PC-3 (cell line): ENCODE measurements at places on chromosomes 3 and 15. TPM values are rescaled to one million over a fixed set of nuclear protein-coding genes. Genes with fewer than 3 reads are reported as not detected.

DNA sequence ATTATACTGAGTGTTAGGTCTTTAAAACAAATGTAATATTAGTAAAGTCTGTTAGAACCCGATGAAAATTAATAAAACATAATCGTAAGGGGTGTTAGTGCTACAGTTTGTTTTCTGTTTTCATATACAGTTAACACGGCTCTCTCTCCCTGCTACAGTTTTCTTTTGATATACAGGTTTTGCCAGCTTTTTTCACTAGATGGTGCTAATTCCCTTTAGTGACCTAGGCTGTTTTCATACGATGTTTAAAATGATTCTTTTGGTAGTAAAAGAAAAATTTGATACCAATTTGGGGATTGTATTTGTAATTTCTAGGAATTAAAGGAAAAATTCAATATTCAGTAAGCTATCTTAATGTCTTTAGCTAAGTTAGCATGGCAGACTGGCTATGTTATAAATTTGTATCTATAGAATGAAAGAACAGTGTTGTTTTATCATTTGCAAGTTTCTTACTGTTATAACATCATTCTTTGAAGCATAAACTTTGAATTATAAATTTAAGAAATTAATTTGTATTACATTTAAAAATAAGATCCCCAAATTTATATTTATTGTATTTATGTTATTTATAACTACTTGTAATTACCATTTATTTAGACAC is 11.5 kb downstream of the APH1B start:
- peak; percentile 69 for DNase-seq

DNA sequence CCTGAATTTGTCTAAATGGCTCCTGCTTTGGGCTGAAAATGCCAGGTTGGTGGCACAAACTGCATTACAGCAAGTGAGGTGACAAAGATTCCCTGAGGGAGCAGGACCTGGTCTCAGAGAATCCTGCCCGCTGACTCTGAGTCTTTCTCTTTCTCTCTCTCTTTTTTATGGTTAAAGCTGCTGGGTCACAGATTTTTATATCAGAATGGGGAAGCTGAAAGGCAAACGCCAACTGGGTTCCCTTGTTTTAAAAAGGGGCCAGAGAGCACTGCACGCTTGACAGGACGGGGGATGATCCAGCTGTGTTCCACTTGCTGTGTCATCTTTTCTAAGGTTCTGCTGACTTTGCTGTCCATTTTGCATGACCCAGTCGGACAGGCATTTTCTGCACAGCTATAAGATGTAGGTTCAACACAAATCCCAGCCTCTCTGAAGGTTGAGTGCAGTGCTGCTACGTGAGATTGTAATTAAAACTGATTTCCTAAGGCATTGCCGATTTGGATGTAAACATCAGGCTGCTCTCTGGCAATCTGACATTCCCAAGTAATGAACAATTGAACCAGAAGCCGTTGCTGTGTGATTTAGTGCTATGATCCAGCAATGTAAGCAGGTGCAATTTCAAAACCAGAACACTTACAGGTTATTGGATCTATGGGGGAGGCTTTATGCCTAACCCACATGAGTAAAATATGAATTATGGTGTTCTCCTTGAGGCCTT is 25.8 kb downstream of the ARHGEF3 start:
- DNase-seq = no peak

- no peak for DNase-seq
These were observed 64.6 kb upstream of the P2RY1 start for GRCh38 chr3:152770296-152770695.

GRCh38 chr15:73030122-73030679 is 22.1 kb upstream of the NEO1 start:
- no peak for DNase-seq

DNA sequence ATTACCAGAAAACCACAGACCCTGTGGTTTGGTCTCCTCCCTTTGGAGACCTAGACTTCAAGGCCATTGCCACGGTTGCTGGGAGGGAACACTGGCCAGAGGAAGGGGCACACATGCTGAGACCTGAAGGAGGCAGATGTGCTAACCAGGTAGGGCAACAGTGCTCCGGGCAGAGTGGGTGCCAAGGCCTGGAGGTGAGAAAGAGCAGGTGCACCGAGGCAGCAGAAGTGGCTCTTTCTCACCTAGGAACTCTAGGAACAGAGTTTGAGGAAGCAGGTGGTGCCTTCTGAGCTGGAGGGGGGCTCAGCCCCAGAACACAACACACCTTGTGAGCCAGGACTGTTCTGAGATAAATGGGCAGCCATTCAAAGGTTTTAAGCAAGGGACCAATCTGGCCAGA is 106.1 kb downstream of the MEGF11 start:
- DNase-seq = no peak

GRCh38 chr3:63727233-63727632 is 74.8 kb downstream of the SNTN start:
- DNase-seq = no peak

DNA sequence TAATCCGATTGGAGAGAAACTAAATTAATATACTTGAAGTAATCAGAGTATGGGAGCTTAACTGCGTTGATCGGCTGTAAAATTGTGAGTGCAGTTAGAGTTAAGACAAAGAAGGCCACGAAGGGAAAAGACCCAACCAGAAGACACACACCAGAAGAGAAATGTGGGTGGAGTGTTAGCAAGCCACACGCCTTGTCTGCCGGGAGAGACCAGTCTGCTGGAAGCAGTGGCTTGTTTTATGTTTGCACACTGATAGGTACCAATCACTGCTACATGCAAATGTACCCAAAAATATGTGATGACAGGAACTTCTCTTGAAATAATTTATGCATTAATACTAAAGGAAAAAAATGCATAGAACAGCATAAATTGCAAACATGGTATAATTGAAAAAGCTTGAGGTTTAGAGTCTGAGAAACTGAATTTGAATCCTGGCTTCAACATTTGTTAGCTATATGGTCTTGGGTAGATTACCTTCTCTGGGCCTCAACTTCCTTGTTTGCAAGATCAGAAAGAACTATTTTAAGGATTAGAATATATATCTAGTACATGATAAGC is 23.1 kb downstream of the EEFSEC start:
- no peak for DNase-seq

DNA sequence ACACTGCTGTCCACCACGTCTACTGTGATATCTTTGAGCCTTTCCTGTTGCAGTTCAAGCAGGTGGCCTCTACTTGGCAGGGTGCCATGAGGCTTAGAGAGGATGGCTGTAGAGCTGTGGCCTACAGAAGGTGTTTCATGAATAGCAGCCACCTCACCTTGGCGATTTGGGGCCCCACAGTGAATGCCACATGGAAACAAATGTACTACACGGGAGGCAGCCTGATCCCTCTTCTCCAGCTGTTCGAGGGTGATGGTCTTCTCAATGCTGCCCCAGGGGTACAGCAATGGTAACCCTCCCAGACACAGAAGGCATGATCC is 70.7 kb downstream of the FAM43A start:
- no peak for DNase-seq

DNA sequence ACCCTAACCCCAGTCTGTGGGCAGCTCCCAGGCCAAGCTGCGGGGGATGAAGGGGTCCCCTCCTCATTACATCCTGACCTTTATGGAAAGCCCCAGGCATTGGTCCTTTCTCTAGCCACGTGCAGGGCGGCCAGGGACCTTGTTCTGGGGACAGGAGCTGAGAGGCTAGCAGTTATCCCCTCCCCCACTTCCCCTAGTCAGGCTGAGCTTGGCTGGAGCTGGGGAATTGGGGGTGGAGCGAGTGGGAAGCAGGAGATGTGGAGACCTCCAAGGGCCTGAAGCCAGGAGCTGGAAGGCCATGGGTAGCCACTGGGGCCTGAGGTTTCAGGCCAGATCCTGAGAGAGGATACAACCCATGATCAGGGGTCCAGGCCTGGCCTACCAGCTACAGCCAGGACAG is 45.8 kb downstream of the DNAH1 start:
- DNase-seq = no peak

DNA sequence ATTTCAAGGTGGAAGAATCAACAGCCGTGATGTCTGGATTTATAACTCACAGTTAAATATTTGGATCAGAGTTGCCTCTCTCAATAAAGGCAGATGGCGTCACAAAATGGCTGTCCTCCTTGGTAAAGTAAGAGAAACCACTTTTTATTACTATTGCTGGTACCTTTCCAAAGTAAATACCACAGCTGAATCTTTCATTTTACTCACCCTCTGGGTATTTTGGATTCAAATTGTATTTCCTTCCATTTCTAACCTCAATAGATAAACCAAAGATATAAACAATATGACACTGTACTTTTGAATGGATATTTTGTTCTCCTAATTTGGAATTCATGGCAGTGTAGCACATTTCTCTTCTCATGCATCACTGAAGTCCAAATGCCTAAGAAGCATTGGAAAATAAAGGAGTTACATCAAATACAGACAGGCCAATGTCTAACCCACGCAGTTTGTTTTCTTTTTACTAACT is 29.5 kb downstream of the KLHL24 start:
- peak; percentile 97 for DNase-seq

GRCh38 chr3:127120851-127121647 is 71.9 kb upstream of the PRR23E start:
- no peak for DNase-seq

- DNase-seq = peak; percentile 33
These were observed 71.1 kb upstream of the XCR1 start for GRCh38 chr3:46098319-46098761.

DNA sequence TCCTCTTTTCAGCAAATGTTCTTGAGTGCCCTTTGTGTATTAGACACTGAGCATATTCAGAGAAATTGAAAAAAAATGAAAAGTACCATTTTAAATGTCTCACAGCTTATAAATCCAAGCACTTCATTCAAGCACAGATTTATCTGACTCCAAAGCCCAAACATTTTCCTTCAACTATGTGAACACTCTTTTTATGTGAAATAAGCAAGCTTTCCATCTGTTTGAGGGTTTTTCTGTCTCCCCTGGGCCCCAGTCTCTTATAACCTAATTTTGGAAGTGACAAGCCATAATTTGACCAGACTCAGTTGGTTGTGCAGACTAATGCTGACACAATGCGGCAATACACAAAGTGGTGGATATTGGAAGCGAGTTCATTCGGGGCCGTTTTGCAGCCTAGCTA is 170.3 kb downstream of the CNTN6 start:
- DNase-seq = no peak

GRCh38 chr3:70980646-70981170 is 602.8 kb downstream of the FOXP1 start:
- DNase-seq = no peak

- DNase-seq = no peak
These were observed 10.6 kb upstream of the GCSAM start for GRCh38 chr3:112143689-112144088.

- DNase-seq = no peak
These were observed 53.9 kb upstream of the KLF13 start for GRCh38 chr15:31272558-31273257.

- peak; percentile 72 for DNase-seq
These were observed 59.7 kb downstream of the NOX5 start for GRCh38 chr15:69074001-69074842.

GRCh38 chr15:75713338-75713895 is 769 bp upstream of the CSPG4 start:
- no peak for DNase-seq

The EIF2B5 gene
- 51.3 and 57.0 TPM in 2 replicates for total RNA-seq

The EPHB1 gene
- 0.69 and 0.92 TPM in 2 replicates for total RNA-seq

The GOLGA8H gene
- 0.84 and 1.0 TPM in 2 replicates for total RNA-seq
